ENCODE measurements at places on chromosomes 4 and X. TPM values are rescaled to one million over a fixed set of nuclear protein-coding genes. Genes with fewer than 3 reads are reported as not detected.

The PABPC1L2B gene
- not detected for total RNA-seq

The TBC1D25 gene
- 13.0 TPM for total RNA-seq

The SPOCK3 gene
- total RNA-seq = not detected

The DCAF12L1 gene
- 0.29 TPM for total RNA-seq

The NOX1 gene
- not detected for total RNA-seq

The CXorf65 gene
- not detected for total RNA-seq

The SHOX gene
- total RNA-seq = not detected

The ARSJ gene
- total RNA-seq = 7.4 TPM

The BEX1 gene
- 0.76 TPM for total RNA-seq

The RIPPLY1 gene
- total RNA-seq = 0.57 TPM

The NKX1-1 gene
- not detected for total RNA-seq

The MAGED2 gene
- 140 TPM for total RNA-seq

The TRAM1L1 gene
- 0.81 TPM for total RNA-seq

The HSFX4 gene
- not detected for total RNA-seq

The COX7B2 gene
- not detected for total RNA-seq

The DDIT4L gene
- 9.8 TPM for total RNA-seq

The SPANXD gene
- total RNA-seq = not detected

The NALF2 gene
- 0.48 TPM for total RNA-seq

The F8A3 gene
- total RNA-seq = 3.5 TPM

The PAGE2 gene
- total RNA-seq = not detected

The BGN gene
- total RNA-seq = 743 TPM
